ENCODE measurements at places on chromosomes 1 and 21. TPM values are rescaled to one million over a fixed set of nuclear protein-coding genes. Genes with fewer than 3 reads are reported as not detected.

TADA1 gene
- 15.9 TPM for total RNA-seq

DNA sequence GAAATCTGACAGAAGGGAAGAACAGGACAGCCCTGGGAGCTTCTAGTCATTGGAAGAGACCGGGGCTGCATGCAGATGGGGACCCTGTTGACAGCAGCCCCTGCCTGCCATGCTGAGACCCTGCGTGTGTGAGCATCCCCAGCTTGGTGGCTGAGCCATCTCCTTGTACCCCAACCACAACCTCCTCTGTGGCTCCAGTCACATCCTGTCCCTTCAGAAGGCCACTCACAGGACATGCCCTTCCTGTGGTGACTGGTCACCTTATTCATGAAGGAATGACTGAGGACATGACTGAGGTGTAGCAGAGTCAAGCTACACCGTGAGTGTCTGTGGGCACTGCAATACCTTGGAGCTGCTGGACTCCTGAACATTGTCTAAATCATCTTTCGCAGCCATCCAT lies 141.8 kb upstream of the ERRFI1 start:
- no peak overlapping the region for H3K4me3 ChIP-seq
- H3K4me1 ChIP-seq, result peaks cover 21% of the 10 kb centered on the region
- no peaks in the 10 kb centered on the region for H3K27me3 ChIP-seq
- H3K36me3 ChIP-seq, result no peaks in the 10 kb centered on the region

TNFSF18 gene
- 0.49 TPM for total RNA-seq

GRCh38 chr1:204837440-204838084 lies 33.1 kb upstream of the NFASC start:
- no peaks in the 10 kb centered on the region for H3K36me3 ChIP-seq
- H3K4me1 ChIP-seq, result no peaks in the 10 kb centered on the region
- peak; percentile 79 for DNase-seq

DNA sequence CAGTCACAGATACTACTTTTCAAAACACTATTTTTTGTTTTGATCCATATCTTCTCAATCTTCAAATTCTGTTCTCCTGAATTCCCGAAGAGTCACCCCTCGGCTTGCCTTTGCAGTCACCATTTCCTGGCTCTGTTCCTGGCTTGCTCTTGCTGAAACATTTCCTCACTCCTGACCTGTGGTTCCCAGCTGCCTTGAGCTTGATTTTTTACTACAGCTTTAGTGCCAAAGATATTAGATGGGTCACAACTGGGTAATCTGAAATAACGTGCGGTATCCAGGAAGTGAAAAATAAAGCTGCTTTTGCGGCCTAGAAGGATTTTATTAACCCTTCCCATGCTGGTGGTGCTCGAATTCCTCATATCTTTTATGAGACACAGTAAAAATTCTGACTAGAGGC lies 318.8 kb downstream of the PCP4 start:
- H3K4me1 ChIP-seq, result no peaks in the 10 kb centered on the region
- no peak overlapping the region for H3K27ac ChIP-seq
- H3K4me3 ChIP-seq, result no peak overlapping the region

DNA sequence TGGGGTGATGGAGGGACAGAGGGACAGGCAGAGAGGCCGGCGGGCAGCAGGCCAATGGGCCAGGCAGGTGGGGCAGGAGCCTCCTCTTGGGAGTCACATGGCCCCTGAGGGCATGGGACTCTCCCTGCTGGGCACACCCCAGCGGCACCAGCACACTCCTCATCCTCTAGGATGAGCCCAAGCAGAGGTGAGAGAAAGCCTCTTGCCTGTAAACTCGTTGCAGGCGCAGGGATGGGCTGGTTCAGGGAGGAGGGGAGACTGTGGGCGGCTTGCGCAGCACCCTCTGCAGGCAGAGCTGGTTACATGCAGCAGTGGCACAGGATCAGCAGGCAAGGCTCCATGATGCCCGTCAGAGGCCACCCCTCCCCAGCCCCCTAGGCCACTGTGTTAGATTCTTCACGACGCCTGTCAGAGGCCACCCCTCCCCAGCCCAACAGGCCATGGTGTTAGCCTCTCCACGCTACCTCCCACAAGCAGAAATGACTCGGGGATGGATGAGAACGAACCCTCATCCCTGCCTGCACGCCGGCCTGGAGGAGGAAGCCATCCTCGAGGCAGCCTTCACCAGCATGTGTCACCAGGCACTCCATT lies 209.7 kb upstream of the VAMP3 start:
- H3K4me1 ChIP-seq, result no peaks in the 10 kb centered on the region
- no peaks in the 10 kb centered on the region for H3K36me3 ChIP-seq
- no peak overlapping the region for H3K4me3 ChIP-seq
- no peaks in the 10 kb centered on the region for H3K27me3 ChIP-seq
- no peak for DNase-seq
- H3K27ac ChIP-seq, result no peak overlapping the region

GRCh38 chr1:165828103-165828668 lies 772 bp downstream of the UCK2 start:
- H3K4me3 ChIP-seq, result peak overlapping the region; percentile 96
- H3K4me1 ChIP-seq, result peaks cover 32% of the 10 kb centered on the region
- H3K27ac ChIP-seq, result peak overlapping the region; percentile 90
- H3K36me3 ChIP-seq, result peaks cover 6% of the 10 kb centered on the region

- H3K27me3 ChIP-seq, result peaks cover 31% of the 10 kb centered on the region
- H3K36me3 ChIP-seq, result no peaks in the 10 kb centered on the region
- H3K4me1 ChIP-seq, result peaks cover 8% of the 10 kb centered on the region
- no peak overlapping the region for H3K27ac ChIP-seq
Observed at GRCh38 chr1:29695036-29695435, 458.7 kb downstream of the PTPRU start.

DNA sequence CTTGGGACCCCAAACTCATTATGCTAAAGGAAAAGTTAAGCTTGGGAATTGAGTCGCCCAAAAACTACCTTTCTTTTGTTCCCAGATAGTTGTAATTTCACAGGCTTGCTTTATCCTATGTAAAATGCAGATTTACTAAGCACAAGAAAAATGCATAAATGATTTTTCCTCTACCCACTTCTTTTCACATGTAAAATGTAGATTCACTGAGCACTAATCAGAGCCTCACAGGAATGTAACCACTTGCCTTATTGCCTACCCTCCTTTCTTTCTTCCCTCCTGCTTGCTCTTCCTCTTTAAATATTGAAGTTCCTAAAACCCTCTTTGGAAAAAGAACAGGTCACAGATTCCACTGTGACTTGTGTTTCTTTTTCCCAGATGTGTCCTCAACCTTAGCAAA lies 18.3 kb downstream of the CAPN8 start:
- no peak overlapping the region for H3K27ac ChIP-seq
- H3K4me3 ChIP-seq, result no peak overlapping the region
- no peak for DNase-seq
- no peaks in the 10 kb centered on the region for H3K27me3 ChIP-seq
